G401 (cell line): ENCODE measurements at places on chromosomes 1 and 21. TPM values are rescaled to one million over a fixed set of nuclear protein-coding genes. Genes with fewer than 3 reads are reported as not detected.
A peak's percentile ranks its signal among the peaks of the same experiment; 100 is the strongest.

DNA sequence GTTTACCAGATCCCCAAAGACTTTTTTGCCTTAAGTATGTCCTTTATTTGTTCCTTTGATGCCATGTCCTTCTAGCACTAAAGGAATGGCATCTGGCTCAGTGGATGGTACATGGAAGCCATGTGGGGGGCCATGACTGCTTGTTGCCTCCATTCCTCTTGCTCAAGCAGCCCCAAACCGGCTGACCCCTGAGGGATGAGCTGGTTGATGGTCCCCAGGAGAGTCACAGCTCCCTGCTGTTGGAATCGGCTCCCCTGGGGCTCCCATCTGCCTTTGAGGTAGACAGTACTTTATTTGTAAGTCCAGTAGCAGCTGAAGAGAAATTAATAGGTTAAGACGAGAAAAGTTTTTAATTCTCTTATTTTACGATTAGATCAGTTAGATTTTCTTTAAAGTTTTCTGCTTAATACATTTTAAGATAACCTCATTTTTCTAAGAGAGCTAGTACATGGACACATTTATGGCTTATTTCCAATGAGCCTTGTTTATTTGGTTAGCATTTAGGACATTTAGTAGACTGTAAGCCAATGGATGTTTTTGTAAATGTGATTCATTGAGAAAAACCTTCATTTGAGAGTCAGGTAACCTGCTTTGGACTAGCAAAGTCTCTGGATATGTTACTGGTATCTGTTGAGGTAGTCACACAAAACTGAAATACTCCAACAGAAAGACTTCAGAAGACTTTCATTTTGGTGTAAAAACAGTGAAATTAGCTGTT is 88.2 kb downstream of the CAMTA1 start:
- no peak for DNase-seq

GRCh38 chr21:16537501-16537900 is 807.7 kb downstream of the USP25 start:
- DNase-seq, result peak; percentile 49

DNA sequence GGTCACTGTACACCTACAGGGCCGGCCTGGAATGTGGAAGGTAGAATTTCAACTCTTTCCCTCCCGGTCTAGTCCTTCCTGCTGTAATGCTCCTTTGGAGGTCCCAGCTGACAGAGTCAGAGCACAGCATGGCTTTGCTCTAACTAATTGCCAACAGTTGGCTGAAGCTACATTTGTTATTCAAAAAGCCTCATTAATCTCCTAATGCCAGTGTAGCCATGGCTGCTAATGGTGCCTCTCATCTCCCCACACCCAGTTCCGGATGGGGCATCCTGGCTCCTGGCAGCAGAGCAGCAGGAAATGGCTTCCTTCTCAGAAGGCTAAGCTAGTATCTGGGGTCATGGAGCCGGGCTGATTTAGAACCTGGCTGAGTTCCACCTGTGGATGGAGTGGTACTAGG is 18.7 kb upstream of the CAMK1G start:
- peak; percentile 16 for DNase-seq

- no peak for DNase-seq
These were observed 8.1 kb upstream of the SDHB start for GRCh38 chr1:17061892-17062291.

DNA sequence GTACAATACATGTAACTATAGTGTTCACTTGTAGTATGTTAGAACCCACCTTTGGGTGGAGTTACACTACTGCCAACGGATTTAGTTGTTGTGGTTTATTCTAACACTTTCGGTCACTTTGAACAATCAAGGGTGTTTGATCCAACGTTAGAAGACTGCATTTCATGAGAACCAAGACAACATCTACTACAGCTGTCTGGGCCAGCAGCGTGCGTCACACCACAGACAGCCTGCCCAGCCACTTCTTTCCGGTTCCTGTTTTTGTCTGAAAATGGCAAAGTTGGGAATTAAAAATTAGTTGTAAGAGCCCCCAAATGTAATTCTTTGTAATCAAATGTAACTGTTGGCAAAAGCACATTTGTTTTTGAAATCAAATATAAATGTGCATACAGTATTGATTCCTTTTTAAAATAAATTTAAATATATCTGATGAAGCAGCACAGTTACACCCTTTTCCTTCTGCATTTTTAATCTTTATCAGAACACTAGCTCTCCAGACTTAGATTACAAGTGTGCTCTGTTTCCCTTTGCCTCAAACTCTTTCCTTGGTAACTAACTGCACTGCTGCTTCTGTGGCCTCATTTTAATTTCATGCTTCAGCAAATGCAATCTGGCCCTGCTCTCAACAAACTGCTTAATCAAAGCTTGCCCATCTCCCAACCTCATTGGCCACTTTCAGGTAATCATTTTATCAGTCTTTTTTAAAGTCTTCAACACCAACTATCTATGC is 86.6 kb upstream of the DPH5 start:
- peak; percentile 9 for DNase-seq

Gene SIK1
- total RNA-seq, result 2.0 and 10.8 TPM in 2 replicates
